Epithelial cell of proximal tubule (primary cell): ENCODE measurements at places on chromosomes 6 and 20.

GRCh38 chr20:17742731-17743130 lies 43.0 kb downstream of the BANF2 start:
- DNase-seq: no peak

- no peak for DNase-seq
Measured at GRCh38 chr6:21733311-21733710, 139.8 kb downstream of the SOX4 start.

DNA sequence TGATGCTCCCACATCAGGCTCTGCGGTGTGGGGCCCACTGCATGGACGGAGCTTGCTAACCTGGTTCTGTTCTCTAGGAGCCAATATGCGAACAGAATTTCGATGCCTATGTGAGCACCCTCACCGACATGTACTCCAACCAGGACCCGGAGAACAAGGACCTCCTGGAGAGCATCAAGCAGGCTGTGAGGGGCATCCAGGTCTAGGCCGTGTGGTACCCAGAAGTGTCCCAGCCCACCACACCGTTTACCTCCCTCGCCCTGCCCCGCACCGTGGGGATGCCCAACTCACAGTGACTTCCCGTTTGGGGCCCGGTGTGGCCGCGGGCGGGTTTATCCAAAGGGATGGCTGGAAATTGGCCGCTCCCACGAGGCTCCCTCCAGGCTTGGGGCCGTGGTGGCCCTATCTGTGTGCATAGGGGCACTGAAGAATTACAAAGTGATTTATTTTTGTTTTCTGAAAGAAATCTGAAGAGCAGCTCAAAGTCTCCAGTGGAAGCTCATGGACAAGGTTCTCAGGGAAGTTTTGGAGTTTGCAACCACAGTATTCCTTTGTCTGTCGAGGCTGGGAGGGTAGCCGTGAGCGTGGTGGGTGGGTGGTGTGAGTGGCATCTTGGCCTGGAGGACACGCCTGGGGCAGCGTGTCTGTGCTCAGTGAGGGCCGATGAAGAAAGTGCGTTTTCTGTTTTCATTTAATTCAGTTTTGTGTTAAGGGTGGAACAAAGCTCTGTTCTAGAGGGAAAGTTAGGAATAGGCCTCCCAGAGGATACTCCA lies 15.1 kb upstream of the PCMTD2 start:
- DNase-seq: no peak

DNA sequence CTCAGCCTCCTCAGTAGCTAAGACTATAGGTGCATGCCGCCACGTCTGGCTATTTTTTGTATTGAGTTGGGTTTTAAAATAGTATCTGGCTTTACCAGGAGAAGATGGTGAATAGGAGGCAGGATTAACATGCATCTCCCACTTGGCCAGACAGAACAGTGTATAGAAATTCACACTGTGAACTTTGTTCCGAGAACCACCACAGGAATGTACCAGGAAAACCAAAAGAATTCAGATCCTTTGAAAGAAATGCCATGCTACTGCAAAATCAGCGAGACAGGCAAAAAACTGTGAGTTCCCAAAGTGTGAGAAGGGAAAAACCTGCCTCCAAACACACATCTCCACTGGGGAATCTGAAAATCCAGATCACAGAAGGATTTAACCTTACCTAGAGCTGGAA lies 327.6 kb downstream of the NKAIN2 start:
- DNase-seq: no peak

- DNase-seq: no peak
Measured at GRCh38 chr6:64256483-64256882, 620.9 kb downstream of the PHF3 start.

- DNase-seq: no peak
Measured at GRCh38 chr6:1904898-1905297, 295.2 kb downstream of the FOXC1 start.

GRCh38 chr6:153942361-153942760 lies 96.7 kb upstream of the OPRM1 start:
- DNase-seq: no peak

GRCh38 chr6:25997921-25998320 lies 35.3 kb downstream of the TRIM38 start:
- no peak for DNase-seq

- no peak for DNase-seq
Measured at GRCh38 chr20:61771805-61772350, 293.8 kb downstream of the TAF4 start.

GRCh38 chr20:19114410-19114809 lies 98.0 kb upstream of the SLC24A3 start:
- no peak for DNase-seq

- DNase-seq: no peak
Measured at GRCh38 chr6:121236984-121237383, 97.3 kb downstream of the TBC1D32 start.

DNA sequence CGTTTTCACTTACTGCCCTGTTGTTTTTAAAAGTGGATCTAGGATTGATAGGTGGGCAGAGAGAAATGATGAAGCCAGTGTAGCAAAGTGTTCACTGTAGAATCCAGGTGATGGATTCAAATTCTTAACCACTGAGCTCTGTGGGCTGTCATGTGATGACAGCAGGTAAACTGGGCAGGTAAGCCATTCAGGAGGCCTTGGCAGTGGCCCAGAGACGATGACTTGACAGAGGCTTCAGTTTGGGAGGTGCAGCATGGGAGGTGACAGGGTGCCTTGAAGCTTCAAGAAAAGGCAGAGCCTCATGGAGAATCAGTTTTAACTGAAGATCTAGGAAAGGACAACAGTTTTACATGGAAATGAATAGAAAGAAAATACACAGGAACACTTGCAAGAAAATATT lies 2.0 kb downstream of the NAA20 start:
- no peak for DNase-seq
